Liver (tissue), 10 donors: ENCODE measurements at places on chromosomes 13 and 19.

- no peak for DNase-seq
These were observed 99.0 kb upstream of the MRI1 start for GRCh38 chr19:13665125-13665905.

DNA sequence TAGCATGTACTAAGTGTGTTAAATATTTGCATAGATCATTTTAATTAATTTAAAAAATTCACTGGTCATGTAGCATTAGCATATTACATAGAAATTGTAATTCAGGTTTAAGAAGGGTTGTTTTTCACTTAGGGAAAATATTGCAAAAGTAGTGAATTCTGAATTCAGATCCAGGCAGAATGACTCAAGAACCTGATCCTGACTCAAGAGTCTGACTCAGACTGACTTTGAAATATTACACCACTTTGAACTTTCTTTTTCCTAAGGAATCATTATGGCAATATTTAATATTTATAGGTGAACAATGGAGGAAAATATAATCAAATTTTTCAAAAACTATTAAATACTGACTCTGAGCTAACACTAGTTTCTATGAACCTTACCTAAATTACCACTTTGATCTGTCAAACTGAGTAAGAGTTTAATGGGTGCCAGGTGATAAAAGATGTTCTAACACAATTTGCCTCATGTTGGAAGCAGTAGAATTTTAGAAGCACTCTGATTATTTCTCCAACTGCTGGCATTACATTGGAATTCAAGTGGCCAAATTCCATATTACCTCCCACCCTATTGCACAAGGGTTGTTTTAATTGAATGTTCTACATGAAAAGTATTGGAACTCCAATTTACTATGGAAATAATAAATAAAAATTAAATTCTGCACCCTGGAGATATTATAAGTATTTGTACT lies 261.6 kb downstream of the SLITRK1 start:
- no peak for DNase-seq

DNA sequence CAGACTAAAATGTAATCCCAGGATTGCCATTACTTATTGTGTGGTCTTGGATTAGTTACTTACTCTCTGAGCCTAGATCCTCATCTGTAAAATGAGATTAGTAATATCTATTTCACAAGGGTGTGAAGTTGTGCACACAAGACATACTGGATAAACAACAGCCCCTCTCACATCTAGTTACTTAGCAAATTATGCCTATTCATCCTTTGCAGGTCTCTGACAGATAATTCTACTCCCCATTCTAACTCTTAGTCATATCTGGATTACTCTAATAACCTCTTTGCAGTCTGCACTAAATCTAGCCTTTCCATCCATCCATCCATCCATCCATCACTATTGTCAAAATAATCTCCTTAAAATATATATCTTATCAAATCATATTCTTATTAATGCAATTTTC lies 12.4 kb downstream of the MTRF1 start:
- DNase-seq: no peak

- no peak for DNase-seq
These were observed 35.6 kb downstream of the ATP11A start for GRCh38 chr13:112725346-112726015.

DNA sequence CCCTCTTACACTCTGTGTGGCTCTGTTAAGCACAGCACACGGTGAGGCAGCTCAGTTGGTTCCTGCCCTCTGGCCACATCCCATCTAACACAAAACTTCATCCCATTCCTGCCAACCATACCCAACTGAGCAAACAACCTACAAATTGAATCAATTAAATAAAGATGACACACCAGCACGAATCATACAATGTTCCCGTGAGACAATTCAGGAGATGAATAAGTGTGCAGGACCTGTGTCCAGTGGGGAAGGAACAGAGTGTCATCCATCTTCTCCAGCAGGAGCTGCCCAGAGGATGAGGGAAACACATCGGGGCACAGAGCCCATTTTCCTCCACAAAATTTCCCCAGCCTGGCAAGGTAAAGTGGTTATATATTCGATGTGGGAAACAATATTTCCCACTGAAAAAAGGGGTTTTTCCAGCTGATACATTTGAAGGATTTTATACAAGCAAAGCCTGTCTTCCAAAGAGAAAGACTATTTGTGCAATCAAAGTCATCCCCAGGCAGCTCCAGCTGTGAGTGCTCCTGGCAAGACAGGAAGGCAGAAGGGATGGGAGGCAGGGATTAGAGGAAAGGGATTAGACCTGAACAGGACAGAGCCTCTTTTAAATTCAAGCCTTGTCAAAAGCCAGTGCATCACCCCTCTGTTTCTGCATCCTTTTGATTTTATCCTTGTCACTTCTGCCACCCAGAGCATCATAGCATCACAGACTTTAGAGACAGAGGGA lies 240.2 kb downstream of the LHFPL6 start:
- no peak for DNase-seq

DNA sequence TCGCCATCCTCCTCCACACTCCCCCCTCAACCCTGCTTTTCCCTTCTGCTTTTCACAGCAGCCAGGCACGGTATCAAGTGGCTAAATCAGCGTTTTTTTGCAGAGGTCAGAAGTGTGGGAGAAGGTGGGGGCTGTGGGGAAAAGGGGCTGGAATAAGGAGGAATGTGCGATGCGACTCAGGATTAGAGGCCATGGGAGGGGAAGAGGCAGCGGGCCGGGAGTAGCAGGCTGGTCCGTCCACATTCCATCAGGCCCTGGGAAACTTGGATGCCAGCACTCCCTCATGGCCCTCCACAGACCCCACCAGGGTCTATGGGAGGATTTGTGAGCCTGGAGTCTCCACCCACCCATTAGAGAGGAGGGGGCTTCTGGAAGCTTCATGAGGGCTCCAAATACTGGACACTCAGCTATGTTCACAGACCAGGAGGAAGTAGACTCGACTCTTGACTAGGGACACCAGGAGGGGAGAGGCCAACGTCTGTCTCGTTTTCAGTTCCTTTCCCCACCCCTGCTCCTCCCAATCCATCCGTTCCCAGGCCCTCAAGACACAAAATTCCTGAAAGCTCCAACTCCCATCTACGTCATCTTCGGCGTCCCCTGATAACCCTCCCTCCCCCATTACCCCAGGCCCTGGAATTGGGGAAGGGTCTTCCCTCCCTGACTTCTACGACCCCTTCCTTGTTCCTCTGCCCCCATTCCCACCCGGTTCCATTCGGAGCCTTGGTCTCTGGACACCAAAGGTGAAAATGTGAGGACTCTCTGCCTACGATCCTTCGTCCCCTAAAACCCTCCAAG lies 3.3 kb upstream of the KCNC3 start:
- DNase-seq: no peak
